ENCODE measurements at places on chromosomes 2 and 18.
A peak's percentile ranks its signal among the peaks of the same experiment; 100 is the strongest.

DNA sequence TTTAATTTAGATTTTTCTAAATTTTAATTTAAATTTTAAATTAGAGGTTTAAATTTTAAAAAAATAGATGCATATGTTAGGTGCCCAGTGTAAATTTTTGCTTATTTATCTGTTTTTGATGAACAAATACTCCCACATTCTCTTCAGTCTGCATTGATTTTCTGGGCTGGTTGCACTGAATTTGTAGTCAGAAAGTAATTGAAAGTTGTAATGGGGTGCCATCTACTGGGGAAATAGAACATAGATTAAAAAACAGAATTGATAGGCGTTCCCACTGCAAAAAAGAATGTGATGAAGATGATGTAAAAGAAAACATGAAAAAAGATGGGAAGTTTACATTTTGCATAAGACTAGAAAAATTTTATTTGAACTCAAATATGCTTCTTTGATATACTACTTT, 51.7 kb upstream of the CCDC85A start:
- DNase-seq = peak; percentile 72

DNA sequence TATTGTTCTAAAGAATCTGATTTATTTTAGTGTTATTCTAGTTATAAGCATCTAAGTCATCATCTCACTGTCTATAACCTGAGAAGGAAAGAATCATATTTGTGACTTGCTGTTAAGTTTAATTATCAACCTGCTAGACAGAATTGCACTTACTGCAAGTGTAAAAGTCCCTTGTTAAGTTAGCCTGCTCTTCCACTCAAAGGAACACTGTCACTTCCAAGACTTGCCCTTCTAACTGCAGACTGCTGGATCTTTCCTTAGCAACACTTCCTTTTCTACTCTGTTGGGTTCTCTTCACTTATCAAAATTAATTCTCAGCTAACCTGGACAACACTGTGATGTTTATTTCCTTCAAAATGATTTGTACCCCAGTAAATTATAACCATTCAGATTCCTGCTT, 323.2 kb upstream of the TFPI start:
- no peak for DNase-seq

DNA sequence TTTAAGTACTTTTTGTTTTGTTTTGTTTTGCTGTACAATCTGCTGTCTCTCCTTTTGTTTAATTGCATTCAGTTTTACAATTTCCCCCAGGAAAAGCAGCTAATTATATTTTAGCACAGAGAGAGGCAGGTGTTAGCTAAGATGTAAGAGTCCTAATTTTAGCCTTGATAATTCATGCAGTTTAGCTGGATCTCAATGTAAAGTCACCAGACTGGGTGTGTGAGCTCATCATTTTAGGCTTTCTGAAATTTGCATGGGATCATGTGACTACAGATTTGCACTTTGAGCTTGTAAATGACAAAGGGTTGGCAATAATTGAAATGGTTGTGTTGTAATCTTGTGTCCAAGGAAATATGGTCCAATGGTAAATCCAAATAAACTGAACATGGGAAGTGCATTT, 68.5 kb downstream of the ETAA1 start:
- DNase-seq = peak; percentile 24

DNA sequence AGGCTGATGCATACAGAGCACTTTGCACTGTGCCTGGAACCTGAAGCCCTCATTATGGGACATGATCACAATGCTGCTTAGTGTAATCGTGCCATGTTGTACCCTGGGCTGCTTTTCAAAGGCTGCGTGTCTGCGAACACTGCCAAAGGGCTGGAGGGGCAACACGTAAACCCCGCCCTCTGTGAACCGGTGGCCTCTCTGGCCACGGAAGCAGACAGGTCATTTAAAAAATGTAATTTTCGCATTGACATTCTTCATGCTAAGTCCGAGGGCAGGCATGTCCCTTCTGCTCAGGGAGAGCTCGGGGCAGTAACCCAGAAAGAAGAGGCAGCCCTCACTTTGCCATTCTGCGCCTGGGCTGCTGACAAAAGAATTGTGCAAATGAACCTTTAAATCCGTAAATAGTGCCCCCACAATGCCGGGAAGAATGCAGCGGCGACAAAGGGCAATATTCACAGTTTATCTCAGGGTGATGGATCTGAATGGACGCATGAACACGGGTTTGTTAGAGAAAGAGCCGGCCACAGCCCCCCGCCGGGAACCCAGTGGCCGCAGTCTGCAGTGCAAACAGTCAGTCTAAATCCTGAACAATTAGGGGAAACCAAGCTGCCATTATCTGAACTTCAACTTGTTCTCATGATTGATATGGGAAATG, 226.1 kb downstream of the MYCN start:
- DNase-seq = no peak

DNA sequence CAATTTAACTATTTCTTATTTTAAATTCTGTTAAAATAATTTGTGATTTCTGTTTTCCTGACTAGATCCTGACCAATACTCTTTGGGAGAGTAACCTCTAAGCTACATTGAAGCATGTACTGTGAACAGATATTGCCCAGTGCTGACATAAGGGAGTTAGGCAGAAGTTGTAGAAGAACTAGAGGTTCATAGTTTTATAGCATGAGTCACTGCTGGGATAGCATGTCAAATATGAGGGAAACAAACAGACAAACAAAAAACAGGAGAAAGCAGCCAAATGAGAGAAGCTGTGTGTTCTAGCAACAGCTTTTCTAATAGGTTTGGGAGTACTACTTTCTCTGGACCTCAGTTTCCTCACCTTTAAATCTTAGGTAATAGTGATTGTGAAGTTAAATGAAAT, 72.4 kb downstream of the CERS6 start:
- DNase-seq = no peak

DNA sequence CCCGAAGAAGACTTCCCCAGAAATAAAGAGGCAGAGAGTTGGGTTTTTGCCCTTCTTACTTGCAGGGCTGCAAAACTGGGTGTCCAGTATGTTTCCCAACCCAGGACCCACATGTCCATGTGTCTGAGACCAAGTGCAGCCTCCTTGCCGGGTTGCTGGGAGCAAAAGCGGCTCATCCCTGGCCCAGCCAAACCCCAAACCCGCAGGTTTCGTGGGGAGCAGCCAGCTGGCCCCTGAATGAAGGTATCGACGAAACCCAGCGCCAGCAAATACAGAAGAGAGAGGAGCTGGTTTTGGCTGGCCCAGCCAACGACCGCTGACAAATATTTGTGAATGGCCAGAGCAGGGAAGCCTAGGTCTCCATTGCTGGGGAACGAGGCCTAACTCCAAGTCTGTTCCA, 197.1 kb downstream of the SMAD7 start:
- DNase-seq = no peak

DNA sequence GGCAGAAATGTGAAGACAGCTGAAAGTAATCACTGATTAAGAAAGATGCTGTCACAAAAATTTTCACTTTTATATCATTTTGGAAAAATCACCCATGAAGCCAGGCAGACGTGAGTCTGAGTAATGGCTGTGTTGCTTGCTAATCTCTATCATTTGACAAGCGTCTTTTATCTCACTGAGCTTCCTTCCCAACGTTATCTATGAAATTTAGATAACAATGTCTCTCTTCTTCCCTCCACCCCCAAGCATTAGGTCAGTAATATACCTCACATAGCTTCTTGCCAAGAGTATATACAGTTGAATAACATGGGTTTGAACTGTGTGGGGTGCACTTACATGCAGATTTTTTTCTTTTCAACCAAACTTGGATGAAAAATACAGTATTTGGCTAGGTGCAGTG, 388.6 kb upstream of the NRXN1 start:
- DNase-seq = no peak

GRCh38 chr2:135320465-135321355, 210.3 kb downstream of the ZRANB3 start:
- DNase-seq = no peak

GRCh38 chr18:76351961-76352581, 143.0 kb downstream of the ZNF516 start:
- peak; percentile 89 for DNase-seq

DNA sequence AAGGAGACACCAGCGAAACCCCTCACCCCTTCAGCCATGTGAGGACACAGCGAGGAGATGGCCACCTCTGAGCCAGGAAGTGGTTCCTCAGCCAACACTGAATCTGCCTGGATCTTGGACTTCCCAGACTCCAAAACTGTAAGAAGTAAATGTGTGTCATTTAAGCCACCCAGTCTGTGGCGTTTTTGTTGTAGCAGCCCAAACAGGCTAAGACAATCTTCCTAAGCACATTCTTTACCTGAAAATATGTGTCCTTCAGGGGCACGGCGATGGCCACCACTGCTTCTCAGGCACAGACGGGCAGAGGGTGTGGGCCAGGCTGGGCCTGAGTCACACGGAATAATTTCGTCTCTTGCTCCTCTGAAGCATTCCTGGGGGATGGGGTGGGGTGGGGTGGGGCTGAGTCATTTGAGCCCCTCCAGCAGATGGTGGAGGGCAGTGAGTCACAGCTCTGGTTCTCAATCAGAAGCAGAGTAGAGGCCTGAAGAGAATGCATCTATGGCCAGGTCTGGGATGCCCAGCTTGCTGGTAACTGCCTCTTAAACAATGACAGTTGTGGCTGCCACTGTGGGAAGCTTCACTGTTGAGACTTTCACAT, 142.4 kb downstream of the CAPN13 start:
- no peak for DNase-seq

DNA sequence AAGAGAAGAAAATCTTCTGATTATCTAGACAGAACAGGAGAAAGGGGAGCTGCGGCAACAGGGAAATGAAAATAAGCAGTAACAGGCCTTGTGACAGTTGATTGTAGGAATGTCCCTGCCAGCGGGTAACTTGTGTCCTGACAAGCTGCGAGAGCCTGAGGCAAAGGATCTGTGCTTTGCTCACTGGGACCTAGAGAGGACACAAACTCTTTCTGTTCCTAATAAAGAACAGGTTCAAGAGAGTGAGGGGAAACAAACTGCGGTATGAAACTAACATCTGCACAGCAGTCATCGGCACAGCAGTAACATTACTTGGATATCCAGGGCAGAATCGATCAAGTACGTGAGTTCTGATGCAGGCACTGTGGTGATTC, 103.7 kb upstream of the THOC1 start:
- no peak for DNase-seq

DNA sequence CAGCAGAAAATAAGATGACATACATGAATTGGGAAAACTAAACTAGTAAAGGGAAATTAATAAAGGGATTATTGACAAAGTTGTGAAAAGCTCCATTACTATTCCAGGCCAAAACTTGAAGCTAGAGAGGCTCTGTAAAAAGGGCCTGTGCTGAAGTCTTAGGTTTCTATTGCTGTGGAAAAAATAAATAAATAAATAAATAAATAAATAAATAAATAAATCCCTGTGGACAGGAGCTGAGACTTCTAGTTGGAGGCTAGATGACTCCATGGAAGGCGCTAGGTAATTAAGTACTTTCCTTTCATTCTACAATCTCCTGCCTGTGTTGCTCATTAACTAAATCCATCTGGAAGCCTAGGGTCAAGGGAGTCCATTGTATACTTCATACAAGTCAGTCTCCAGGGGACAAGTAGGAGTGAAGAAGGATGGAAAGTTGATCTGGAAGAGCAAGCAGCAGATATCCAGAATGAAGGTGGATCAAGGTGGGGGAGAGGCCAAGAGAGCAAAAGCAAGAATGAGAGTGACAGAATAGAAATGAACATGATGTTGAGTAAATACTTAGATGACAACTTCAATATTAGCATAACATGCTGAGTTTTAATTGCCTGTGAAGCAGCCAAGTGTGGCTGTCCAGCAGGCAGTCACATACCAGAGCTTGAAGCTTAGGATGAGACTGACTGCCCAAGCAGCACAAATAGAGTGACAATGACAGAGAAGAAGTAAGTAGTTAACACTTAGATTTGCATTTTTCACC, 26.2 kb upstream of the CCNT2 start:
- no peak for DNase-seq

- no peak for DNase-seq
These were observed 99.3 kb upstream of the DNAJC10 start for GRCh38 chr2:182616471-182617393.

- no peak for DNase-seq
These were observed 2.8 kb upstream of the RESP18 start for GRCh38 chr2:219335373-219335786.

DNA sequence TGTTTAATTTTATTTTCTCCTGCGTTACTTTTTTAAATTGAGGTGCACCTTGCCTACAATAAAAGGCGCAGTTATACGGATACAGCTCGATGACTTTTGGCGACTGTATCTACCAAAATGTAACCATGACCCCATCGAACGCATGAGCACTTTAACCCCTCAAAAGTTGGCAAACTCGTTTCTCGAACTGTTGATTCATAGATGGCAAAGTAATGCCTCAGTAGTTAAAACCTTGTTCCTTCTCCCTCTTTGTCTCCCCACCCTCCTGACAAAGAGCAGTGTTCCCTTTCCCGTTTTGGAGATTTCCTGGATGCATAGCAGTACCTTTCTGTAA, 577 bp downstream of the MOGAT1 start:
- no peak for DNase-seq

DNA sequence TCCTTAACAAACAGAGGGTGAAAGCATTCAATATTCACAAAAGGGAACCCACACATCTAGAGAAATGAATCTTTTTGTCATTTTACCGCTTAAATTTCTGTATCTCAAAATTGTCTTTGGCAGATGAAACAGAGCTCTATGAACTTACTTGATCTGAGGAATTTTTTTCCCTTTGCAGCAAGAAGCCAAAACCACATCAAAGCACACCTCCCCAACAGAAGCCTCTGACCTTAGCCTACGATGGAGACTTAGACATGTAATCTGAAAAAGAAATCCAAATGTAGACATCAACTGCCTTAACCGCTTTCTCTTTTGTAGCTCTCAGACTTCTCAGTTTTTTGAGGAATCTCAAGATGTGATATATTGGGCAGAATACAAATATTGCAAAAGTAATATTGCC, 287.9 kb upstream of the HNMT start:
- no peak for DNase-seq

DNA sequence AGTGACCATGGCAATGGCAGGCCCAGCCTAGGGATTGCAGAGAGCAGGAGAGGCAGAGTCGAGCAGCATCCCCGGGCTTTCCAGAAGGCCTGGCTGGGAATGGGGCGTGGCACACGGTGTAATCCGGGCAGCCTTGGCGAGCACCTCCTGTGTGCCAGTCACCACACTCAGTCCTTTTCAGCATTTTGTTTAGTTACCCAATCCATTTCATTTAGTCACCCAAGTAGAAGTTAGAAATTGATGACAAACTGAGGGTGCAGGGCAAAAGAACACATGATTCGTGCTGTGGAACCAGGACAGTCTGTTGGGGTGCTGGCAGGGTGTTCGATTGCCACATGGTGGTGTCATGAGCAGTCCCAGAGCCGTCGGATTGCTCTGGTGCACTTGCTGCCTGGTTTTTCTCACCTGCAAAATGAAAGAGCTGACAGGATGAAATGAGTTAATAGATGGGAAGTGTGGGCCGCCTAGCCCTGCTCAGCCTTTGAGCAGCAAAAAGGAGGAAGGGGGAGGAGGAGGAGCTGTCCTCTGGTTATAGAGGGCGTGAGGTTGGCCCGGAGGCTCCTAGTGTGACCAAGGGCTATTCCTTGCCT, 299.4 kb downstream of the AGAP1 start:
- DNase-seq = no peak

DNA sequence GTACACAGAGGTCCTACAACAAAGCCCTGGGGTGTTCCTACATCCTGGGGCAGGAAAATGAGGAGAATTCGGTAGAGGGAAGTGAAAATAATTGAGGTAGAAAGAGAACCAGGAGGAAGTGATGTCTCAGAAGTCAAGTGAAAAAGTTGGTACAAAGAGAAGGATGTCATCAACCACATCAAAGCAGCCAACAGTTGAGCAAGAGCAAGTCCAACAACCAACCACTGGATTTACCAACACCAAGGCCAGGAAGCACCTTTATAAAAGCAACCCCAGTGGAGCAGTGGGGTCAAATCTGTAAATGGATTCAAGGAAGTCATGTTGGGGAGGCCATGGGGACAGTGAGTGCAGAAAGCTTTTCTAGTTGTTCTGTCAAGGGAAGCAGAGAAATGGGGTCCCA, 360.4 kb downstream of the ZNF516 start:
- no peak for DNase-seq

GRCh38 chr2:72999729-73000725, 71.5 kb downstream of the SFXN5 start:
- no peak for DNase-seq
